HuH-7.5 (cell line): ENCODE measurements at places on chromosomes 11 and 22.

- no peak for DNase-seq
These were observed 78.0 kb upstream of the SHANK2 start for GRCh38 chr11:71330349-71330748.

DNA sequence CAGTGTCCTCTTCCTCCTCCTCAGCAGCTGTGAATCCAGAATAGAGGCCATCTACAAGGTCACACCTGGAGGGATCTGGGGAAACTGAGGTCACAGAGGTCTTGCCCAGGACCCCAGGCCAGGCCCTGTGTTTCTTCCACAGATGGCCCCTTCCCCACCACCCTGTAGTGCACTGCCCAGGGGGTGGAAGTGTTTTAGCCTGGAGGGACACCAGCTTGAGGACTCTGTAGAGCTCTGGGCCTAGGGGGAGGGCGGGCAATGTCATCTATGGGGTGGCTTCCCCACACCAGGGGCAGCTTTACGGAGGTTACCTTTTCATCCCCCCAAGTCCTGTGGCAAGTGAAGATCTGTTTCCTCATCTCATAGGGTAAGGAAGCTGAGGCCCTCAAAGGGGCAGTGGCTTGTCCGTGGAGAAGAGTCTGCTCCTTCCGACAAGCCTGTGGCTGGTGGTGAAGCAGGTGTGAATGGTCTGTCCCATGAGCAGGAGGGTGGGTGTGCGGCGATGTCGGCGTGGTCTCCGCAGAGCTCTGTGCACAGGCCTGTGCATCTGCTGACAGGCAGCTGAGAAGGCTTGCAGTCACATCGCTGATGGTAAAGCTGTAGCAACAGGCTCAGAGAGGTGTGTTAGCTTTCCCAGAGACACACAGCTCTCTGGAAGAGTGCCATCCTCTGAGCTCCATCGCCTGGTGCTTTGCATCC is 74.1 kb upstream of the WNT7B start:
- no peak for DNase-seq

DNA sequence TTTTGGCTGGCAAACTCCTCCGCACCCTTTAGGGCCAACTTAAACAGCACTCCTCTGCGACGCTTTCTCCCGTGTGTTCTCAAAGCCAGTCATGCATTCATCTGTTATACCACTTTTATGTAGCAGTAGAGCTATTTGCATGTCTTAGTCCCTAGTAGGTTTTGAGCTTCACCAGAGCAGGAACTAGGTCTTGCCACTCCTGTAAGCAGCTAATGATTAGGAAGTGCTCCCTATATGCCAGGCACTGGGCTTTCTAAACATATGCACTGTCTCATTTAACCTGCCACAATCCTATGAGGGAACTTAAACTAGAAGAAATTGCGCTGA is 180.8 kb downstream of the DBX1 start:
- no peak for DNase-seq

DNA sequence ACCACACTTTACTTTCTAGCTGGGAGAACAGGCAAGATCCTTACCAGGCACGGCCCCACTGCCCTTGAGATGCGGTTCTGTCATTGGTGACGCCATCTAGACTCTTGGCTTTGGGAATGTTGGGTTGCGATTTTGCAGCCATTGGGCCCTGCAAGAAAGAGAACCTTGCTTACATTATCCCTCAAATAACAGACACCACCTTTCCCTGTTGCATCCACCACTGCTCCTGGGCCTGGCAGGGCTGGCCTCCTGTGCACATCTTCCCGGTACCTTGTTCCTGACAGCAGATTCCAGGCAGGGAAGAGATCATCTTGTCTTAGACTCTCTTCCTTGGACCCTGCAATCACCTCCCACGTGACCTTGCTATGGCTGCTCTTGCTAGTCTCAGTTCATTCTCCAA is 3.4 kb downstream of the DHCR7 start:
- DNase-seq = no peak

DNA sequence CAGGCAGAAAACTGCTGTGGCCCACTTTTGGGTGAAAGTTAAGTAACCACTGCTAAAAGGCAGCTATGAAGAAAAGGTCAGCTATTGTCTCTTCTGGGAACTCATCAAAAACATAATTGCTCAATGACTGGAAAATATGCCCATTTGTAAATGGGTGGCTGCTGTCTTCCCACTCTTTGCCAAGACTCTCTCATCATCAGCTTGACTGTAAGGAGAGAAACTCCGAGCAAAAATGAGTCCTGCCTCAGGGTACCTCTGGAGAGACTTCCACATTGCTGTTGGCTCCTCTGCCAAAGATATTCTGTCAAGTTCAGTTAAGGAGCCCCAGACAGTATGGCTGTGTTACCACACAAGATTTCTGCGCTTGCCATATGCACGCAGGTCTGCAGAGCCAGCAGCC is 138.7 kb downstream of the BBOX1 start:
- no peak for DNase-seq

DNA sequence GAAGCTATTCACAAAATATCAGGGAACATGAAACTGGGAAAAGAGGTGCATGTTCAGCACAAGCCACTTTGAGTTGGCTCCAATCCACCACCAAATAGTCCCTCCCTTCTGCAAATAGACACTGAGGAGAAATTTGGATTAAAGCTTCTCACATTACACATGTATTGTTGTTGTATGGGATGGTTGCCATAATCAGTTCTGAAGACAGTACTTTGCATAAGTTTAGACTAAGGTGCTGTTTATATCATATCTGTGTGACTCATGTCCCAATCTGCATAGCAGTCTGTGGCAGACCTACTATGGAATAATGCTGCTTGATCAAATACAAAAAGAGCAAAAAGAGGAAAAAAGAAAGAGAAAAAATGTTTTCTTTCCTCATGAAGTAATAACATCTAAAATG is 376.7 kb upstream of the DDI1 start:
- no peak for DNase-seq

- no peak for DNase-seq
These were observed 368.9 kb downstream of the NTM start for GRCh38 chr11:131739243-131739882.

GRCh38 chr11:20754933-20755332 is 85.5 kb downstream of the NELL1 start:
- DNase-seq = no peak

DNA sequence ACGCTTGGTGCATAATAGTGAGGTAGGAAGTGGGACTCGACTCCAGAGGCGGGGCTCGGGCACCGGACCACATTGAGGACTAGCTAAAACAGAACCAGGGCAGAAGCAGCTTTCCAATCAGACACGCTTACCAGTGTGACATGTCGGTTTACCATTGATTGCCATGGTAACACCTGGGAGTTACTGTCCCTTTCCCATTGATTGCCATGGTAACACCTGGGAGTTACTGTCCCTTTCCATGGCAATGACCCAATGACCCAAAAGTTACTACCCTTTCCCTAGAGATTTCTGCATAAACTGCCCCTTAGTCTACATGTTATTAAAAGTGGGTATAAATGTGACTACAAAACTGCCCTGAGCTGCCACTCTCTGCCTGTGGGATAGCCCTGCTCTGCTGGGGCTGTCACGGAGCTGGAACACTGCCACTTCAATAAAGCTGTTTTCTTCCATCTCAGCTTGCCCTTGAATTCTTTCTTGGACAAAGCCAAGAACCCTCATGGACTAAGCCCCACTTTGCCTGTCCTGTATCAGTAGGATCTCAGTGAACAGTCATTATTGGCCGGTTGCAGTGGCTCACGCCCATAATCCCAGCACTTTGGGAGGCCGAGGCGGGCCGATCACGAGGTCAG is 77.4 kb upstream of the CRYBB3 start:
- DNase-seq = no peak

- DNase-seq = no peak
These were observed 11.3 kb upstream of the C11orf96 start for GRCh38 chr11:43930868-43931716.

DNA sequence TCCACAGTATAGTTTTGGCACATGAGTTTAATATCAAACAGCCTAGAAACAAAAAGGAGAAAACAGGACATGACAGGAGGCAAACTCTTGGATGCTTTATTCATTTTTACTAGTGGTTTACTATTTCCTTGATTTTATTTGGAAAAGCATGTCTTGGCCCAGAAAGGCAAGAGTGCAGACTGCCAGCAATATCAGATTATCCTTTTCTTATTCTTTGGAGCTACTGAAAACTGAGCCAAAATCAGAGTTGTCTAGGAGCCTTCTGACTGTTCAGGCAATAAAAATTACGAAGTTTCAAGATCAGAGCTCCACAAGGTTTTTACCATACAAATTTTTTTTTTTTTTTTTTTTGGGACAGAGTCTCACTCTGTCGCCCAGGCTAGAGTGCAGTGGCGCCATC is 16.0 kb downstream of the CELF1 start:
- DNase-seq = no peak

DNA sequence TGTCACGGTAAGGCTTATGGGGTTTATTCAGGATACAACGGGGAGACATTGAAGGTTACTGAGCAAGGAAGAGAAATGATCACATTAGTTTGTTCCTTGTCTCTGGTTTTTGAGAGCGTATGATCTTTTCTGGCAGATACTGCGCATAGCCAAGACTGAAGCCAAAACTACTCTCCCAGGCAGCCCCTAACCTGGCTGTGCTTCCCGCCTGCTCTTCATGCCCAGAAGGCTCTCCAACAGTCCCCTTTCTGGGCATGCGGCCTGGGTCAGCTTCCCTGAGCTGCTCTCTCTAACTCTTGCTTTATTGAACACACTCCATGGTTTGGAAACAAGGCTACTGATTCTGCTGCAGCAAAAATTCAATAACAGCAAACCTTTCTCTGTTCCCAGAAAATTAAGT is 306.6 kb downstream of the BUD13 start:
- DNase-seq = no peak

GRCh38 chr11:128520206-128520887 is 67.0 kb downstream of the ETS1 start:
- no peak for DNase-seq

GRCh38 chr11:46513934-46514342 is 79.9 kb downstream of the AMBRA1 start:
- no peak for DNase-seq

DNA sequence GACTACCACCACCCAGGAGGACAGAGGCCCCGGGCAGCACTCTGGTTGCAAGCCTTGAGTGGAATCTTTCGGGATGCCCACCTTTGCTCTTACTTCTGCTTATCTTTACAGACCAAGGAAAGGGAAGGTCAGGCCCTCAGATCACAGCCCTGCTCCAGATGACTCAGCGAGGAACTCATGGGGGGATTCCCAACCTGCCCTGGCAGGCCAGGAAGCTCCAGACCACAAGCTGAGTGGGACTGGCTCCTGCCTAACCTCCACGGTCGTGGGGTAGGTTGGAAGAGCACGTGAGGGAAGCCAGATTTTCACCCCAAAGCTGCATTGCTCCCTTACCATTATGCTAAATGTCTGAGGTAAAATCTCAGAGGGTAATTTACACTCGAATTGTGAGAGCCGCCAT is 11.8 kb downstream of the TBC1D10A start:
- DNase-seq = no peak

GRCh38 chr11:123576501-123576900 is 77.9 kb downstream of the SCN3B start:
- DNase-seq = no peak

DNA sequence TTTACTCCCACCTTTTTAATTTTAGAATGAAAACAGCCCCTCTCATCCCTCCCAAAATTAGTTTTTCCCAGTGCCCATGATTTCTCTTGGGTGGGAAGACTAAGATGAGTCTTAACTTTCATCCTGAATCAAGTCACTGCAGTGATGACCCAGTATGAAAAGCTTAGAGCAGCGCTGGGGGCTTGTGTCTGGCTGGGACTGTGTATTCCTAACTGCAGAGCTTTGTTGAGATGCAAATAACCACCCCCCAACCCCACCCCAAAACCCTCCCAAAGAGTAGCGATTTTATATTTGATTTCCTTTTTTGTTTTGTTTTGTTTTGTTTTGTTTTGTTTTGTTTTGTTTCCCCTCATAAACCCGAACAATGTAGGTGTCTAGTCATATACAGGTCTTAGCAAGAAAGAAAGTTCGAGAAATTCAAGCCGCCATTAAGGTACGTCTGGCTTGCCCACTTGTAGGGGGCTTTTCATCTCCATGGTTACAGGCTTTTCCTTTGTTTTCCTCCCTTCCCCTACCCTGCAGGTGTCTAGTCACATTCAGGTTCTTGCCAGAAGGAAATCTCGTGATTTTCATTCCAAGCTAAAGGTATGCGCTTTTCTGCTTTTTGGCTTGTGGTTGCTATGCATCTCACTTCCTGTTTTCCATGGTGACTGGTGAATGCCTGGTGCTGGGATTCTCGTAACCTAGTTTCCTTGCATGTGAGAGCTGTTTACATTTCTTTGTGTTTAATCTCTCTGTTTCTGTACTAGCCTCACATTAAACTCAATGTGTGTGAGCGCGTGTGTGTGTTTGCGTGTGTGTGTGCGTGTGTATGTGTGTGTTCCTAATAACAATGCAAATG is 144.6 kb upstream of the RASSF10 start:
- DNase-seq = no peak

- no peak for DNase-seq
These were observed 264.8 kb downstream of the INSC start for GRCh38 chr11:15379483-15379882.

- DNase-seq = no peak
These were observed at the start of gene C11orf87 for GRCh38 chr11:109421981-109422869. C11orf87 (plus strand) TSS chr11:109422190; CDS start chr11:109423634, 1,444 bp downstream.

GRCh38 chr11:29327891-29328290 is 688.9 kb downstream of the KCNA4 start:
- no peak for DNase-seq

GRCh38 chr11:103699216-103699615 is 337.2 kb upstream of the DDI1 start:
- no peak for DNase-seq

GRCh38 chr22:38614332-38615063 is 41.7 kb downstream of the FAM227A start:
- no peak for DNase-seq

GRCh38 chr11:77322506-77322905 is 21.0 kb upstream of the GDPD4 start:
- no peak for DNase-seq

DNA sequence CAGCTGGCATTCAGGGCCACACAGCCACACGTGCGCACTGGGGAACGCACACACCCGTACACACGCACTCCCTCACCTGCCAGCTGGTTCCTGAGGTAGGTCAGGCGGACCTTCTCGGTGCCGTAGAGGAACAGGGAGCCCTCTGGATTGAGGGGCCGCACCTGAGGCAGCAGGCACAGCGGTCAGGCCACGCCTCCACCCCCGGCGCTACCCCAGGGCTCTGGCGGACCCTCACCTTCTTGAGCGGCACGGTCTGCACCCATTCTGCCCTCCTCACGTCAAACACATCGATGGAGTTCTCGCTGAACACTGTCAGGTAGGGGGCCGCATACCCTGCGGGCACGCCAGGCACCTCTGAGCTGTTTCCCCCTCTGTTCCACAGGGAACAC is 17.0 kb downstream of the CDC42BPG start:
- no peak for DNase-seq

GRCh38 chr11:69003866-69004367 is 9.1 kb downstream of the MRGPRF start:
- no peak for DNase-seq
